ENCODE measurements at places on chromosomes 2 and 18.

DNA sequence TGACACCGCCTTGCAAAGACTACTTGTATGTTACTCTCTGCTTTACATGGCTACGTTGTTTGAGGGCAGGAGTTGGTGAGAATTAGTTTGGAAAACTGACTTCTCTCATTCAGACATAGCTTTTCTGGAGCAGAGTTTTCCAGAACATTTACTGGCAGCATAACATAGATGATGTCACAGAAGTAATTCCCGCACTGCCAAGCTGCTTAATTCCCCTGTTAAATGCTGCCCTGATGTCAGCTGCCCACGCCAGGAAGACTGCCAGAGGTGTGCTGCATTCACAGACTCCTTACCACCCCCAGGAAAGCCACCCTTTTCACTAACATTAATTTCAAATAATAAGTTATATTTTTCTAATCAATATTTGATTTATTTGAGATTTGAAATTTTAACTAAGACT, 24.7 kb upstream of the PTPN2 start:
- no peaks in the 10 kb centered on the region for H3K4me1 ChIP-seq
- no peak overlapping the region for H3K4me3 ChIP-seq
- H3K27me3 ChIP-seq, result peaks cover 2% of the 10 kb centered on the region
- no peak overlapping the region for H3K27ac ChIP-seq

- no peaks in the 10 kb centered on the region for H3K36me3 ChIP-seq
- DNase-seq, result no peak
- H3K4me1 ChIP-seq, result no peaks in the 10 kb centered on the region
- H3K4me3 ChIP-seq, result no peak overlapping the region
These were observed 855.9 kb downstream of the CNTNAP5 start for GRCh38 chr2:124880995-124881394.

DNA sequence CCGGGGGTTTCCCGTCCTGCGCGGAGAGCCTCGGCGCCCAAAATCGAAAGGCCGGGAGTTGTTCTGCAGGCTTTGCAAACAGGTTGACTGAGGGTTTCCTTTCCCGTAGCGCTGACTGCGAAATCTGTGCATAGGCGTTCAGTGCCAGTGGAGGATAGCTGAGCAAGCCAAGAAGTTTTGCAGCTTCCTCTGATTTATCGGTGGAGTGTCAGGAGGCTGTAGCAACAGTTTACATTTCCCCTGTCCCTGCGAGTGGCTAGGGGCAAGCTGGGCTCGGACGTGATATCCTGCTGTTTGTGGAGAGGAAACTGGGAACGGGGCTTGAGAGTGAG, 694 bp downstream of the THSD7B start:
- H3K27ac ChIP-seq, result no peak overlapping the region
- peaks cover 30% of the 10 kb centered on the region for H3K27me3 ChIP-seq
- DNase-seq, result no peak
- H3K4me1 ChIP-seq, result peaks cover 4% of the 10 kb centered on the region
- peak overlapping the region; percentile 68 for H3K4me3 ChIP-seq

- no peaks in the 10 kb centered on the region for H3K36me3 ChIP-seq
- H3K27ac ChIP-seq, result no peak overlapping the region
- no peak overlapping the region for H3K4me3 ChIP-seq
- no peaks in the 10 kb centered on the region for H3K27me3 ChIP-seq
These were observed 223.3 kb upstream of the STON1 start for GRCh38 chr2:48306409-48307284.

GRCh38 chr2:240820607-240821428, 799 bp upstream of the KIF1A start:
- H3K36me3 ChIP-seq, result peaks cover 10% of the 10 kb centered on the region
- H3K4me1 ChIP-seq, result peaks cover 5% of the 10 kb centered on the region
- peak overlapping the region; percentile 77 for H3K4me3 ChIP-seq
- H3K27me3 ChIP-seq, result no peaks in the 10 kb centered on the region
- no peak overlapping the region for H3K27ac ChIP-seq

GRCh38 chr2:11009891-11010290, 98.2 kb downstream of the KCNF1 start:
- no peak for DNase-seq
- no peaks in the 10 kb centered on the region for H3K4me1 ChIP-seq
- H3K36me3 ChIP-seq, result no peaks in the 10 kb centered on the region
- no peak overlapping the region for H3K27ac ChIP-seq

GRCh38 chr2:232890896-232891601, 21.0 kb downstream of the SNORC start:
- no peak overlapping the region for H3K27ac ChIP-seq
- H3K4me1 ChIP-seq, result 0 out of 2 replicates have a peak, but pooled peaks cover 2% of the 10 kb centered on the region
- no peaks in the 10 kb centered on the region for H3K36me3 ChIP-seq
- no peak for DNase-seq
- no peaks in the 10 kb centered on the region for H3K27me3 ChIP-seq
- H3K4me3 ChIP-seq, result no peak overlapping the region

DNA sequence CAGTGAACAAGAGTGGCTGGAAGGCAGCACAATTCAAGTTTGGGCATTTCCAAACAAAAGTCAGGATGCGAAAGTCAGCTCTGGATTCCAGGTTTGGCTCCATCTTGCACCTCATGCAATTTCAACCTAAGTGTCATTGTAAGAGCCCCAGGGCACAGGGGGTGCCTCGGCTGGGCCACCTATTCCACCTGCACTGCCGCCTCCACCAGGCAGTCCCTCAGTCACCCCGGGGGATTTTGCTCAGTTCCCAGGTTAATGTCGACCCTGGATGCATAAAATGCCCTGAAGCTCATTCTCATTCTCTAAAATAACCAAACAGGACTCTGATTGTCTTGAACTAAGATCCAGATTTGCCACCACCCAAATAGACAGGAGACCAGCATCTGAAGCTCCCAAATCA, 77.6 kb downstream of the EDAR start:
- no peak overlapping the region for H3K27ac ChIP-seq
- no peaks in the 10 kb centered on the region for H3K4me1 ChIP-seq
- no peak overlapping the region for H3K4me3 ChIP-seq
- no peaks in the 10 kb centered on the region for H3K27me3 ChIP-seq

- no peaks in the 10 kb centered on the region for H3K27me3 ChIP-seq
- DNase-seq, result no peak
- H3K36me3 ChIP-seq, result no peaks in the 10 kb centered on the region
- no peaks in the 10 kb centered on the region for H3K4me1 ChIP-seq
- H3K4me3 ChIP-seq, result no peak overlapping the region
These were observed 40.3 kb downstream of the INPP5D start for GRCh38 chr2:233100192-233100998.

DNA sequence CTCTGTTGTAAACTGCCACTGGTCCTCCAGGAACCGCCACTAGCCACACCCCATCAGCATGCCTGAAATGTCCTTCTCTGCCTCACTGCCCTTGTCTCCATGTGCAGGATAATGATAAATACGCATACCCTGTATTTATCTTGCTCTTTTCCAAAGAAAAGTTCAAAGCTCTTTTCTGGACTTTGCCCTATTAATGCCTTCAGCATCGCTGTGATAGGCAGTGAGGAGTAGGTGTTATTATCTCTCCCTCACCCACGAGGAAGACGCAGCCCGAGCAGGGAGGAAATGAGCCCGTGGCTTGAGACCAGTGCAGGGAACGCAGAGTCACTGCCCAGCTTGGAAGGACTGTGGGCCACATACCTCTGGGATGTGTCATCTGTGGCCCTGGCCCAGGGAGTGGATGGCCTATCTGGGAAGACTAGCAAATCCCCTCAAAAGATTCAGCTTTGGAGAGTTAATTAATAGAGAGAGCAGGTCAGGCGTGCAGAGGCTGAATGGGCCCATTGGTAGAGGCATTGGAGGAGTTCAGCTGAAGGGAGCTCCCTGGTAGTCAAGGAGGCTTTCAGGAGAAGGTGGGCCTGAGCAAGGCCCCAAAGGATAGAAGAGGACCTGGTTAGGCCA, 39.5 kb upstream of the MCFD2 start:
- H3K4me3 ChIP-seq, result no peak overlapping the region
- no peaks in the 10 kb centered on the region for H3K4me1 ChIP-seq
- DNase-seq, result no peak

DNA sequence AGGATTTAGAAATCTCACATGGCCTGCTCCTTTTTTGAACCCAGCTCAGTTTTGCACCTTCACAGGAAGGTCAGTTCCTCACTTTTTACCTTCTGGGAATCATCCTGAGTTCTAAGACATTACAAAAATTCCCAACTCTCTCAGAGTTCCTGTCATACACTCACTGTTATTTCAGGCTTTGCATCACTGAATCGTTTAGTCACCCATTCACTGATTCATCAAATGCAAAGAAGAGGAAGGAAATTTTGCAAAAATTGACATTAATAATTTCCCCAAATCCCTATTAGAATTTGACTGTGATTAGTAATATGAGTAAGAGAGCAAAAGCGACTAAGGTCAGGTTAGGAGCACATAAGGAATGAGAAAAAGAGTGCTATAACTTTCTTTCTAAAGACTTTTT, 197.5 kb downstream of the PDE1A start:
- H3K4me3 ChIP-seq, result no peak overlapping the region
- no peak for DNase-seq
- no peak overlapping the region for H3K27ac ChIP-seq
- no peaks in the 10 kb centered on the region for H3K4me1 ChIP-seq
- H3K36me3 ChIP-seq, result no peaks in the 10 kb centered on the region

DNA sequence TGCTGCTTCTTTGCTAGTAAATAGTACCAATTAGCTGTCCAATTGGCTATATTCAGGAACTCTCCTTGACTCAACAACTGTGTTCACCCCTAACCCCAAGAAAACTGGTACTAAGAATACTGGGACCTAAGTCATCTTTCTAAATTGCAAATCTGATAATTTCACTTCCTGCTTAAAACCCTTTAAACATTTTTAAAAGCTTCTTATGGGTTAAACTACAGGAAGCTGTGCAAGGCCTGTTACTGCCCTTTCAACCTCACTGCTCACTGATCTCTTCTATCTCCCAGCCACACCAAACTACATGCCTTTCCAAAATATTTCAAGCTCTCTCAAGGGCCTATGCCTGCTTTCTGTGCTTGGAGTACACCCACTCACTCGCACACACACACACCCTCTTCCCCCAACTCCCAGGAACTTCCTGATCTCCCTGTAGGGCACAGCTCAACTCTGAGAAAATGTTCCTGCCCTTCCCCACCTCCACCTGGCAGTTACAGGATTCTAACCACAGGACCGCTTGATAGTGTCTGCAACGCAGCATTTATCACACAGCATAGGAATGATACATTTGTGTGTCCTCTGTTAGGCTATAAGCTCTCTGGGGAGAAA, 6.7 kb downstream of the LMAN1 start:
- no peak overlapping the region for H3K4me3 ChIP-seq
- no peak for DNase-seq
- H3K36me3 ChIP-seq, result peaks cover 13% of the 10 kb centered on the region
- no peaks in the 10 kb centered on the region for H3K4me1 ChIP-seq
- H3K27me3 ChIP-seq, result no peaks in the 10 kb centered on the region

GRCh38 chr18:52875725-52876124, 535.7 kb downstream of the DCC start:
- no peak for DNase-seq
- H3K27ac ChIP-seq, result no peak overlapping the region
- H3K4me3 ChIP-seq, result no peak overlapping the region
- no peaks in the 10 kb centered on the region for H3K36me3 ChIP-seq
- H3K4me1 ChIP-seq, result no peaks in the 10 kb centered on the region

GRCh38 chr2:11270891-11271290, 73.5 kb downstream of the ROCK2 start:
- no peak overlapping the region for H3K27ac ChIP-seq
- no peaks in the 10 kb centered on the region for H3K36me3 ChIP-seq
- H3K4me1 ChIP-seq, result no peaks in the 10 kb centered on the region
- H3K4me3 ChIP-seq, result no peak overlapping the region
- no peak for DNase-seq

DNA sequence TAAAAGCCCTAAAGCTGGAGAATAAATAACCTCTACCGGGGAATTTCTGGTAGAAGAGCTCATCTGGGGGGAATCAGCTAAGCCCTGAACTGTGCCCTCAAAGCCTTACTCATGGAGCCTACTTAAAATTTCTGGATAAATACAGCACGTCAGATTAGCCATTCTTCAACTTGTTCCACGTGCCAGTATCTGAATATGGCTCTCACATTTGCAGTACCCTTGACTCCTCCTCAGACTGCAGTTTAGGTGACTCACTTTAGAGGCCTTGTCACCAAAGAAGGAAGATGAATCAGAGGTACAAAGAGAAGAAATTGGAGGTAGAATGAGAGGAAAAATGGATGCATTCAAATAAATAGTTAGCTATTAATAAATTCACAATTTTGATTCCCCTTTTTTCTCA, 34.6 kb upstream of the POTEC start:
- no peaks in the 10 kb centered on the region for H3K27me3 ChIP-seq
- no peak overlapping the region for H3K4me3 ChIP-seq
- H3K36me3 ChIP-seq, result no peaks in the 10 kb centered on the region
- DNase-seq, result no peak
- no peaks in the 10 kb centered on the region for H3K4me1 ChIP-seq
- H3K27ac ChIP-seq, result no peak overlapping the region

GRCh38 chr2:195732574-195732973, 75.5 kb downstream of the SLC39A10 start:
- no peak overlapping the region for H3K27ac ChIP-seq
- DNase-seq, result no peak
- no peak overlapping the region for H3K4me3 ChIP-seq
- H3K27me3 ChIP-seq, result no peaks in the 10 kb centered on the region

DNA sequence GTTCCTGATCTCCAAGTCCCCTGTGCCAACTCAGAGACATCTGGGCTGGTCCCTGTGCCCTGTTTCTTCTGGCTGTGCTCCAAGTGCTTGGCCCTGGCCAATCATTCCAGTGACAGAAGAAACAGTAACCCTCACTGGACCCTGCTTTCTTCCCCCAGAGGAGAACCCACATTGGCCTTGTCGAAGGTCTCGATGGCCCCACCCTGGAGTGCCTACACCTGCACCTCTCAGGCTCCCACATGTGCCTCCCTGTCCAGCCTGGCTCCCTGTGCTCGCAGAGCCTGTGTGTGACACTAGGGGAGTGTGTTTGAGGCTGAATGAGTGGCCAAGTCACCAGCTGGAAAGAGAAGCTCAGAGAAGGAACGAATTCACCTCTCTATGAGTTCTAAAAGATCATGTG, 5.9 kb upstream of the MAL start:
- no peaks in the 10 kb centered on the region for H3K27me3 ChIP-seq
- H3K4me3 ChIP-seq, result no peak overlapping the region
- no peak for DNase-seq

DNA sequence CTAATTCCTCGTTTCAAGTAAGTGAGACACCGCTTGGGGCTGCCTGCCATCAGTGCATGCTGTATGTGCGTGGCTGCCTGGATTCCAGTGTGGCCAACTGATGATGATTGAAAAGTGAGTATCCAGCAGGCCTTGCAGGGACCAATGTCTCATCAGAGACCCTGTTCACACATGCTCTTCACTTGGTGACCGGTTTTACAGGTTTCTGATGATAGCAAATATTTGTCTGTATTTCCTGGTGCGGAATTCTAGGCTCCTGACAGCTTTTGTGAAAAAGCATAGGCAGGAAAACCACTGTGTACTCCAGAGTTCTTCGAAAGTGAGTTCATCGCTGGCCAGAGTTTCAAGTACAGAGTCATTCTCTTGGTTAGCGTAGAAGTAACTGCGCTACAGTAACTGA, 13.8 kb upstream of the YWHAQ start:
- peaks cover 4% of the 10 kb centered on the region for H3K4me1 ChIP-seq
- no peak overlapping the region for H3K4me3 ChIP-seq
- DNase-seq, result no peak
- H3K27ac ChIP-seq, result no peak overlapping the region
- no peaks in the 10 kb centered on the region for H3K36me3 ChIP-seq
